ENCODE measurements at places on chromosomes 11 and 22.

DNA sequence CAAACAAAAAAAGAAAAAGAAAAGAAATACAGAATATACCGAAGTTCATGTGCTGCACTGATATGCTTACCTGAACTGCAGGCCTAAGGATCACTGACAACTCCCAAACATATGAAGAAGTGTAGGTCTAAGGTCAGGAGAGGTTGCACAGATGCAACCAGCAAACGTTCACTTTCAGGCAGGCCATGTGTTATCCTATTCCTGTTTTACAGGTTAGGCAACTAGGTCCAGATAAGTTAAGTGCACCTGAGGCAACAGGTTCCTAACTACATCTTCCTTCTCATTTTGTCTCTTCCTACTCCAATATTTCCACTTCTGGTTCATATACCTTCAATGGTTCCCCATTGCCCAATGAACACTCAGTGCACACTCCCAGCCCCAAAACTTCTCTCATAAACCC, 15.1 kb downstream of the PI4KA start:
- DNase-seq = no peak

DNA sequence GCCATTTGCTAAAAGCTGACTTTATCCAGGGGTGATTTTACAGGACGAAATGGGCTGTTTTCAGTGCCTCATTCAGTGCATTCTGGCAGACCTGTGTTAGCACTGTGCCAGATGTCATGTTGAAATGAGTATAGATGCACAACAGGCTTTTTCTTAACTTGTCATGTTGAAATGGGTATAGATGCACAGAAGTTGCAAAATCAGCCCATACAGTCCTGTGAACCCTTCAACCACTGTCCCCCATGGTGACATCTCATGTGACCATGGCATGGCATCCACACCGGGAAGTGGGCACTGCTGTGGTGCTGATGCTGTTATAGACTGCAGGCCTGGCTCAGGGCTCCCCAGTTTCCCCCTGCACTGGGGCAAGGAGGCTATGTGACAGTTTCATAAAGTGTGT, 2.5 kb downstream of the TALDO1 start:
- DNase-seq = no peak

- DNase-seq = peak; percentile 89
These were observed 168.8 kb upstream of the CADM1 start for GRCh38 chr11:115672999-115673411.

DNA sequence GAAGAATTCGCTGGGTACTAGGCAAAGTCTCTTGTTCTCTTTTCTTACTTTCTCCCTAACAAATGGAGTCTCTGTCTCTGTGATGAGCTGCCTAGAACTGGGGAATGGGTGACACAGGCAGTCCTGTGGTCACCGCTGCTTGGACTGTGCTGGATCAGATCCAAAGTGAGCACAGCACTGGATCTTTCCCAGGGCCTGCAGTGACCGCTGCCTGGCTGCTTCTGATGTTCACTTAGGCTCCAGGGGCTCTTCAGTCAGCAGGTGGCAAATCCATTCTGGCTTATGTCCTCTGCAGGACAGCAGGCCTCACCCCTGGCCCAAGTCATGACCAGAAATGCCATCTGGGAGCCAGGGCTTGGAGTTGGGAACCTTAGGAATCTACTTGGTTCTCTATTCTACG, 61.5 kb downstream of the EXT2 start:
- no peak for DNase-seq

GRCh38 chr11:44555031-44555800, 10.2 kb upstream of the CD82 start:
- no peak for DNase-seq

DNA sequence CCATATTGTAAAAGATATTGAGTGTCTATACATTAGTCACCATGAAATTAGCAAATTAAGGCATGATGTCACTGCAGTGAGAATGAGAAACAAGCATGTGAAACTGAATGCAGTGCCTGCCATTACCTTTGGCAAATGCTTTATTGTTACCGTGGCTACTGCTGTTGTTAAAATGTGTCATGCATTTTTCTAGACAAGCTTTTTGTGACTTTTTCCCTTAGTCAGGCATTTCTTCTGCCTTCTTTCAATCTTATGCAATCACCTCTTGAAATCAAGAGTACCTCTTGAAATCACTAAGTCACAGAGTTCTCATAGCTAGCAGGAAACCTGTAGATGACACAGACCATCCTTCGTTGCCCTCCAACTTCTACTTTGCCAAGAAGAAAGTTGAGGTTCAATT, 461.7 kb upstream of the TENM4 start:
- DNase-seq = no peak

DNA sequence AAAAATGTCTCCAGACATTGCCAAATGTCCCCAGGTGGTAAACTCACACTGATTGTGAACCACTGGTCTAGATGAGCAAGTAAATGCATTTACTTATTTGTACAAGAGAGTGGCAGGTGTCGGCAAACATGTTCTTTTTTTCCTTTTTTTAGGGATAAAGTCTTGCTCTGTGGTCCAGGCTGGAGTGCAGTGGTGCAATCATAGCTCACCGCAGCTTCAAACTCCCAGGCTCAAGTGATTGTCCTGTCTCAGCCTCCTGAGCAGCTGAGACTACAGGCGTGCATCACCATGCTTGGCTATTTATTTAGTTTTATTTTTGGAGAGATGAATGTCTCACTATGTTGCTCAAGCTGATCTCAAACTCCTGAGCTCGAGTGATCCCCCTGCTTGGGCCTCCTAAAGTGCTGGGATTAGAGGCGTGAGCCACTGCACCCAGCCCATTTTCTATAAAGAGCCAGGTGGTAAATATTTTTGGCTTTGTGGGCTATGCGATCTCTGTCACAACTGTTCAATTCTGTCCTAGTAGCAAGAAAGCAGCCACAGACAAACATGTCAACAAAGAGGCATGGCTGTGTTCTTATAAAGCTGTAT, 1.4 kb downstream of the VPREB1 start:
- no peak for DNase-seq

DNA sequence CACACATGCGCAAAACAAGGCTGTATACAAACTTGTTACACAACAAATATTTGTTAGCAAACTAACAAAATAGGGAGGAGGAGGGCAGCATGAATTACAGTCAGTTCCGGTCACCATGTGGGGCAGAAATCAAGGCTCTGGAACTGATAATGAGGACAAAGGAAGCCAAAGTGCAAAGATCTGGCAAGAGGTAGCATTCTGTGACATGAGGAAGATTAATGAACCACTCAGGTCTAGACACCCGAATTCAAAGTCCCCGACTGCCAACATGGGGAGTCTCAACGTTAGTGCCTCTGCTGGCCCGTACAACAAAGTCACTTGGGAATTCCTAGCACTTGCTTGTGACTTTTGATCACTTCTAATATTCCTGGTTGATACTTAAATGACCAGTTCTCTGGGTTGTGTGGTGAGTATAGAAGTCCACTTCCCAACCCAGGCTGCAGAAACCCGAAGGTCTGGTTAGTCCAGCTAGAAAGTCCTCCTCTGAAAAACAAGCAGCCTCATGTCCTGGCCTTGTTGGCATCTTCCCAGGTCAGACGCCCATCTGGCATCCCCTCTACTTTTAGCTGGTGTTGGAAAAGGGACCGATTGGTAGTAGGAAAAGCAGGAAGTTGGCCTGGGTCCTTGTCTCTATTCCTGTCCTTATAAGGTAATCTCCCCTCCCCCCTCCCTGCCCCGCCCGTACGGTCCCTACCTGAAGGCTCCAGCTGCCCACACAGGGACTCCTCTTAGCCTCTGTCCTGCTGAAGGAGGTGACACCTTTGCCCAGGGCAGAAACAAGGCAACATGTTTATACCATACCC, 1.6 kb downstream of the SUN2 start:
- DNase-seq = peak; percentile 59

- no peak for DNase-seq
These were observed 218.9 kb upstream of the ISX start for GRCh38 chr22:34847072-34847471.

DNA sequence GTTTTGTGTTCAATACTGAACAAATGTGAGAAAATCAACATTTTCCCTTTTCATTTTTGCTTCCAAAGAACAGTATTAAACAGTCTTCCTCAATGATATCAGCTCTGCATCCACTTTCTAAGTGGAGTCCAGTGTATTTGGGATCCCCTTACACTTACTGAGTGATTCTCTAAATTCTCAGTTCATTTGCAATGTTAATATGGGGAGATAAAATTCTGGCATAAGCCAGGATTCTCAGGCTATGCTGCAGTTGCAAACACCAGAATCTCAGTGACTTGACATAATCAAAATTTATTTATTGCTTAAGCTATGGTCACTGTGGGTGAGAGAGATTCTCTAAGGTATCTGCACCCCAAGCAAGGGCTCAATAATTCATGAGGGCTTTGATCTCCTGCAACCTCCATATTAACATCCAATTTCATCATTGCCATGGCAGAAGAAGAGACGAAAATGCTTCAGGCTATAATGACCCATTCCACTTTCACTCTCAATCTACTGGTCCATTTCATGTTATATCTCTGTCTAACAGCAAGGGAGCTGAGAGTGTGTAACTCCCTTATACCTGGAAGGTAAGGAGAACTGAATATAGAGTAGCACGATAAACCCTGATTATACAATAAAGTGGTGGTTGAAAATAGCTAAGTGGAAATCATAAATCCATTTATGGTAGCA, 64.1 kb upstream of the CARD18 start:
- DNase-seq = no peak

All from umbilical cord (tissue), 2 donors.